ENCODE measurements at places on chromosomes 3 and 15. TPM values are rescaled to one million over a fixed set of nuclear protein-coding genes. Genes with fewer than 3 reads are reported as not detected.

Gene SLC28A1
- 0.20 TPM for total RNA-seq

- DNase-seq: no peak
Measured at GRCh38 chr3:127383656-127384179, 95.9 kb upstream of the PRR20G start.

DNA sequence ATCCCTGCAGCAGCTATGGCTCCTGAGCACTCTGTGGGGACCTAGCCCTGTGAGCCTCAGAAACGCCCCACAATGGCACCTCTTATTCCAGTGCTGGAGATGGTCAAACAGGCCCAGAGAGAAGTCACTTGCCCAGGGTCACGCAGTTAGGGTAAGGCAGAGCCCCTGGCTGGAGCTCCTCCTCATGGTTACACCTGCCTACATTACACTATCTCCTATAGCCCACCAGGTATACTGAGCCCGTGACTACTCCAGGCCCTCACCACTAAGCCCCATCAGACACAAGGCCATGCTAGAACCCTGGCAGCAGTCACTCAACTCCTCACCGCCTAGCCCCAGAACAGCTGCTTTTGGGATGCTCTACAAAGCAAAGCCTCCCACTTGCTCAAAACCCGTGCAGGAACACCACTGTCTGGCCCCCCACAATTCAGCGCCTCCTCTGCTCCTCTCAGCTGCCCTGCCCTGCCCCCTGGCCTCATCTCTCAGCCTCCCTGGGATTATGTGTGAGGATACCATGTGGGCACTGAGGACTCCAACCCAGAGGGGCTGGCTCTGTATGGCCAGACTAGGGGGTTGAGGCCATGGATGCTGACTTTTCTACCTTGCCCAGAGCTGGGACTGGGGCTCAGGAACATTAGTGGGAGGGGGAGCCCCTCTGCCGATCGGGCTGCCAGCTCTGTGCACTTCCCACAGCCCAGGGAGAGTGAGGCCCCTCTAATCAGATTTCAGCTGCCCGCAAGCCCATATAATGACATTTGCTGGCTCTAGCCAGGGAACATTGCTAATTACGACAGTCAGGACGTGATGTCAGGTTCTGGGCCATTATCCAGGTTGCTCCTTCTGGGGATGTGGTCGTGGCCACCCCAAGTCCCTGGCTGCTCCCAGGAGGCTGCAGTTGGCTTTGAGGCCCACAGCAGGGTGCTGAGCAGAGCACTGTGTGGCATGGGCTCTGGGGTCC is 4.0 kb downstream of the NT5DC2 start:
- no peak for DNase-seq

Gene CBLB
- 108 TPM for total RNA-seq

GRCh38 chr3:77186728-77187127 is 146.8 kb downstream of the ROBO2 start:
- no peak for DNase-seq

- DNase-seq: no peak
Measured at GRCh38 chr3:15500107-15500724, 21.3 kb downstream of the COLQ start.

All from mesothelial cell of epicardium (in vitro differentiated cells).